ENCODE measurements at places on chromosomes 1 and 21.
A peak's percentile ranks its signal among the peaks of the same experiment; 100 is the strongest.

DNA sequence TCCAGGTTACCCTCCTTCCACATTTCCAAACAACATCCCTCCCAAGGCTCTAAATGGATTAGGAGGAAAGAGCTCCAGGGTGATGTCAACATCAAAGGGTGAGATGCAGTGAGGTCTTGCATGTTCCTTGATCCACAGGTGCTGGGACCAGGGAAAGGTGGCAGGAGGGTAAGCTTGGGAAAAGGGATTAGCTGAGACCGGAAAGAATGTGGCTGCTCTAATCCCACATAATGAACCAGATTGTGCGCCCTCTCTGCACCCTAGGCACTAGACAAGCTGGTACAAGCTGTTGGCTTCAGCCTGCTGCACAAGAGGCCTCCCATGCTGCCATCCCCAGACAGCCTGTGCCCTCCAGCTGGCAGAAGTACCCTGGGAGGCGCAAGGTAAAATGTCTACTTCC is 34.9 kb downstream of the PLXNA2 start:
- DNase-seq: no peak

DNA sequence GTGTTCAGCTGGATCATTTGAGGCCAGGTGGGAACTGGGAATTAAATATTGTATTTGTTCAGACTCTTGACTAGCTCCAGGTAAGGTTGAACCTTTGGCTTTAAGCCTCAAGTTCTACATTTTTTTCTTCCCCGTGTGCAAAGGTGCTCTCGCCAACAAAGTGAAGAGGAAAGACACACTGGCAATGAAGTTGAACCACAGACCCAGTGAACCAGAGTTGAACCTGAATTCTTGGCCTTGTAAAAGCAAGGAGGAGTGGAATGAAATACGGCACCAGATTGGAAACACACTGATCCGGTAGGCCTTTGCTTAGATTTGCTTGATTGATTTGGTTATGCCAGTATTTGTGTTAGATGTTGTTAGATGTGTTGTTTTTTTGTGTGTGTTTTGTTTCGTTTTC is 25.5 kb upstream of the RCC1 start:
- no peak for DNase-seq

GRCh38 chr1:15755021-15755645 is 3.5 kb upstream of the FBLIM1 start:
- no peak for DNase-seq

DNA sequence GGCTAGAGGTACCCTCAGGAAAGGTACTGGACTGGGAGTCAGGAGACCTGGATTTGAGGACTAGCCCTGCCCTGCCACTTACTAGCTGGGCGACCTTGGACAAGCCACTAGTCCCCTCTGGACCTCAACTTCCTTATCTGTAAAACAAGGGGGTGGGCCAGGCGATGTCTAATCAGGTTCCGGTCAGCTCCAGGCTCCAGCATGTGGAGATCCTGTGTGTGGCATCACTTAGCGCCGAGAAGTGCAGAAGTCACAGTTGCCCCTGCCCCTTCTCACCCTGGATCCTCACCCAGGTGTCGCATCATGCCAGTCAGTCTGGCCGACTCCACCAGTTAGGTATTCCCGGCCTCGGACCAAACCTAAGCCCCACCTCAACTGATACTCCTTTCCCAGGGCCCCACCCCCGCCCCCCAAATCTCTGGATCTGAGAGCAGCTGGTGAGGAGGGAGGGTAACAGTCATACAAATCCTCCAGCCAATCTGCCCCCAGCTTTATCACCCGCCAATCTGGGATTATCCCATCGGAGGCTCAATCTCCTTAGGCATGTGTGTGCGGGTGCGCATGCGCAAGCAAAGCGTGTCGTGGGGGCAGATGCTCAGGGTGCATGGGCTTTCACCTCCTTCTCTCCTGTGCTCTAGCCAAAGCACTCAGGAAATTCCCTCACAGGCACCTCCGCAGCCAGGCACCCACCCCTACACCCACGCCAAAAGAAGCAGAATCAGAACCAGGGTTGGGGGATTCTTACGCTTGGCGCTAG is 5.4 kb downstream of the CELF3 start:
- no peak for DNase-seq

DNA sequence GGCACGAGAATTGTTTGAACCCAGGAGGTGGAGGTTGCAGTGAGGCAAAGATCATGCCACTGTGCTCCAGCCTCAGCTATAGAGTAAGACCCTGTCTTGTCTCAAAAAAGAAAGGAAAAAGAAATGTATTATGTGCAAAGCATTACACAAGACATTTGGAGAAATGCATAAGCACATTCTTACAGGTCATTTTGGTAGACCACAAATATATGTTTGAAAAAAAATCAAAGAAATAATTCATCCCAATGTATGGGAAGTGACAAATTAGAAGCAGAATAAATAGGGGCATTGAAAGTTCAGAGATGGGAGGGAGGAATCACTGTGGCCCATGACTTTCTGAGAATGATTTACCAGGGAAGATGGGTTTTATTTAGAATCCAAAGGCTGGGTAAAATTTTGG is 283.5 kb upstream of the ADAMTS5 start:
- DNase-seq: no peak

DNA sequence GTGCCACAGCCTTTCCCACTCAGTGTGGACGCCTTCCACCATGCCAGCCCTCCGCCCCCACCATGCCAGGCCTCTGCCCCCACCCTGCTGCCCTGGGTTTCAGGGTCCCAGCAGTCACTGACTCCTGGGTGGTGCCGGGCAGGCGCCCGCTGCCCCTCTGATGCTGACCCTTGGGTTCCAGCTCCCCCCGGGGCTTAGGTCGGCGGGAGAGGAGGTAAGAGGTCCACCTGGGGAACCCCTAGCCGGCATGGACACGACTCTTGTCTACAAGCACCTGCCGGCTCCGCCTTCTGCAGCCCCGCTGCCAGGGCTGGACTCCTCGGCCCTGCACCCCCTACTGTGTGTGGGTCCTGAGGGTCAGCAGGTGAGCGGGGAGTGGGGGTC is 7.0 kb upstream of the PFKL start:
- no peak for DNase-seq

- DNase-seq: no peak
Measured at GRCh38 chr1:225449261-225449660, 21.4 kb upstream of the LBR start.

DNA sequence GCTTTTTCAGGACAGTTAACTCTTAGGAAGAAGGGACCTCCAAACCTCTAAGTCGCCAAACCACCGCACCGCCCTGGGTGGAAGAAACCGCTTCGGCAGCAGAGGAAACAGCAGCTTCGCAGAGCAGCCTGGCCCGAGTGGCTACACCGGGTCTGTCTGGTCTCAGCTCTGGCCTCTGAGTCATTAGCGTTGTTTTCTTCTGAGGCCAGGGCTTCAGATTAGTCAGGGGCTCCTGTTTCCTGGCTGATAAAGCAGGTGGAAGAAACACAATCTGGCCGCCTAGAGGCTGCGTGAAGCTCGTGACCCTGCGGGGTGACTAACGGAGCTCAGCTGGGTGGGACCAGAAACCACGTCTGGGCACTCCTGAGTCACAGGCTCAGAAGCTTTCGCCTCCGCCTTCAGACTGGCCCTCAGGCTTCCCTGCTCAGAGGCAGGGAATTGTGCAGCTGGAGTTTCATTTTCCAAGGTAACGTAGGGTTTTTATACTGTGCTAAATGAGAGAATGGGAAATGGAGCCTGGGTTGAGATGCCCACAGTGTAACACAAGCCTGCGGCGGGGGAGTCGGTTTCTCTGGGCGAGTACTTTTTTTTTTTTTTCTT is 44.9 kb downstream of the CHAF1B start:
- peak; percentile 98 for DNase-seq

DNA sequence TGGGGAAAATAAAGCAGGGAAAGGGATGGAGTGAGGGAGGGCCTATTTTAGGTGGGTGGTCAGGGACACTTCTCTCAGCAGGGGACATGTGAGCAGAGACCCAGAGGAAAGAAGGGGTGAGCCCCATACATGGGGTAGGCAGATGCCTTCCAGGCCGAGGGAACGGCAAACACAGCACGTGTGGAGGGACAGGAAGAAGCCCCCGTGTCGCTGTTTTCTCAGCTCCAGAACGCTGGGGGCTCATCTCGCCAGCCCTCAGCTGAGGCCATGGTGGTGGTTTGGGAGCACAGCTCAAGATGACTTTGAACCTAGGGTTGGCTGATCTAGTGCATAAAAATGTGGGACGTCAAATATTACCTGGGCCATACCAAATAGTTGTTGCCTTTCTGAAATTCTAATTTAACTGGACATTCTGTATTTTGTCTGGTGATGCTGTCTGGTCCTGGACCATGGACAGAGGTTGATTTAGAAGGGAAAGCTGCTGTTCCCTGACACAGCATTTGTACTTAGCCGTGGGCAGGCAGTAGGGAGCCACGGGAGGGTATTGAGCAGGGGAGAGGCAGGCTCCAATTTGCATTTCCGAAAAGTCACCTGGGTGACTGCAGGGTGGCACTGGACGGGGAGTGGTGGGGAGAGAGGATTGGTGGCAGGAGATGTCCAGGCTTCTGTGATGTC is 53.1 kb upstream of the RUNX3 start:
- no peak for DNase-seq

DNA sequence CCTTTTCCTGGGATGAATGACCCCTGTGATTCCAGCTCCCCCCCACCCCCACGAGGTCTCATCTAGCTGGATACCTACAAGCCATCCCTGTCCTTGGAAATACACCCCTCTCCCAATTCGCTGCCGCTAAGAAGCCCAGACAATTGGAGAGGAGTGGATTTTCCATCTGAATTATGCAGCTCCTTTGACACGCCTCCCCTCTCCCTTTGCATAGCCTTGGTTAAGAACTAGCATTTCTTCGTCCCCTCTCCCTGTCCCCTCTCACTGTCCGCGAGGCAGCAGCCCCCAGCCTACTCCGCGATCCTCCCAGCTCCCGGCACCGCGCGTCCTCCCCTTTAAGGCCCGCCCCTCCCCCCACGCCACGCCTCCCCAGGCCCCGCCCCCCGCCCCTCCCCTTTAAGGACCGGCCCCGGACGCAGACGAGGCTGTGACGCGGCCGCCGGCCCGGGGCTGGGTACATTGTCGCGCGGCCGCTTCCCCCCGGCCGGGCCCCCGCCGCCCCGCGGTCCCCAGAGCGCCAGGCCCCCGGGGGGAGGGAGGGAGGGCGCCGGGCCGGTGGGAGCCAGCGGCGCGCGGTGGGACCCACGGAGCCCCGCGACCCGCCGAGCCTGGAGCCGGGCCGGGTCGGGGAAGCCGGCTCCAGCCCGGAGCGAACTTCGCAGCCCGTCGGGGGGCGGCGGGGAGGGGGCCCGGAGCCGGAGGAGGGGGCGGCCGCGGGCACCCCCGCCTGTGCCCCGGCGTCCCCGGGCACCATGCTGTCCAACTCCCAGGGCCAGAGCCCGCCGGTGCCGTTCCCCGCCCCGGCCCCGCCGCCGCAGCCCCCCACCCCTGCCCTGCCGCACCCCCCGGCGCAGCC is at the start of gene MAPKAPK2:
MAPKAPK2 (plus strand) TSS at position 428 of the 856 bp plus-strand sequence; CDS start at position 753, 325 bp downstream.
- DNase-seq: no peak

GRCh38 chr1:156113282-156113950 is 1.1 kb upstream of the LMNA start:
- no peak for DNase-seq

GRCh38 chr1:41662061-41662764 is 177.7 kb upstream of the EDN2 start:
- DNase-seq: no peak

DNA sequence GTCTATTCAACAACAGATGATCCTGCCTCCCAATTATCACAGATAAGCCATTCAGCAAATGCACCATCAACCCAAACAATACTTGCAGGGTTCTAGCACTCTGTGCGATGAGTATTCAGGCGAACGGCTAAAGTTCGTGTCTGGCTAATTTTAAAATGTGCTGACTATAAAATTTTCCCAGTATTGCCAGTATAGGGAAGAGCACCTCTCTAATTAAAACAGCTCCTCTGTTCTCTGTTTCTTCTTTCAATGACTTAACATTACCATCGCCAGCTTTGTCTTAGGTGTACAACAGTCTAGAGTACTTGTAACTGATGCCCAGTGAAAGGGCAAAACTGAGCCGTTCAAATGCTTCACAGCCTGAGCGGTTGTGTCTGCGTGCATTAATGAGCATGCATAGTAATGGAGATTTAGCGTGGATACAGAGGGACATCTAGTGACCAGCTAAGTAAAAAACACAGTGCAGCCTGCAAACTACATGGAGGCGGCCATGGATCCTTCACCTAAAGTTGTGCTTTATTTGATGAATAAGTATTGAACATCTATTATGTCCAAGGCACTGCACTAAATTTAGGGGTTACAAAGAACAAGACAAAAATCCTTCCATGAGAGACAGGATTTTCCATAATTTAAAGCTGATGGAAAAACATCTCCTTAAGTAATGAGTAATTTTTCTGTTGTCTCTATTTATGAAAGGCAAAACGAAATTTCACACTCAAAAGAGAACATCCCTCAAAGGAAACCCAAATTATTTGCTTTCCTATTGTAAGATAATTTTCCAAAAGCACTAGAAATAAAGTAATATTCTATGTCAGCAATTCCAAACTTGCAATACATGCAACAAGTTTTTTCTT is 120.0 kb downstream of the SETD4 start:
- no peak for DNase-seq

DNA sequence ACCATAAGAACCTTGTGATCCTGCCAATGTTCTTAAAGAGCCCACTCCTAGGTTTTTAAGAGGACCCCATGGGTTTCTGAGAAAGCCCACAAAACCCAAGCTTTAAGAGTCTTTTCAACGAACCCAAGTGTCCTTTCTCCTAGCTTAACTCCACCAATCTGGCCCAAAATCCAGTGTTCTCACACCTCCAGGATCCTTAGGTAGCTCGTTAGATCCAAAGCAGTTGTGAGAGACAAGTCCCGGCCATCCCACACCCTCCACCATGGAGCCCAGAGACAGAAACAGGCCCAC is 1.7 kb downstream of the DENND4B start:
- no peak for DNase-seq

DNA sequence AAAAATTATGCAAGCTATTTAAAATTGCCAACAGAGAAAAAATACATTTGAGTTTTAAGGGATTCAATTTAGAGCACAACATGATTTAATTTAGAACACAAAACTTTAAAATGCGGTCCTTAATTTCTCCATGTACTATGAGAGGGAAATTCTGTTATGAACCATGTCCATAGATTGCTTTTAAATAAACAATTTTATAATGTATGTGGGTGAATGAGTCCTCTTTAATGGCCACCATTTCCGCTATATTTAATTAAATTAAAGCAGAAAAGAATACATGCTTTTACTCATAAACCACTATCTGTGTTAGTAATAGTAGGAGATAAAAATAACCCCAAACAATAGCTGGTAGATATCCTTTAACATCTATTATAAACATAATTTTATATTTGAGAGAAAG is 914.6 kb downstream of the LTN1 start:
- DNase-seq: no peak

DNA sequence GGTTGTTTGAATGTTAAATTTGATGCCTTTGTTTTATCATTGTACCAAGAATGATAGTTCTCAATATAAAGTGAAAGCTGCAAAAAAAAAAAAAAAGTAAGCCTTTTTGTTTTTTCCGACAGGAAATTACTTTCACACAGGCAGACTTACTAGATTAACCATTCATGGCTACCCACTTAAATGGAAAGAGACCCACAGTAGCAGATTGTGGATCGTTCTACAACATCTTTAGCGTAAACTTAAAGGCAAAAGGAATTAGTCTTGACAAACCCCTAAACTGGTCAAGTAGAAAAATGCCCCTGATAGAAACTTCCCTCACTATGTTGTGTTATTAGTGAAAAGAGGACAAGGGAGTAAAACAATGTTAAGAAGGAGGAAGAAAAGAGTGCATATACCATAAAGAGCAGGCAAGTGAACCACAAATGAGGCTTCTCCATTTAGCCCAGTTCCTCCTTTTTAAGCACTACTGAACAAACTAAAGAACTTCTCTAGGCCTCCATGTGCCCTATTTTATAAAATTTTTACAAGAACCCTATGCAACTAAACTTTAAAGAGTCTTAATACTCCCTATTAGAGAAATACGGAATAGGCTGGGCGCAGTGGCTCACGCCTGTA is 1560.3 kb downstream of the MRPL39 start:
- no peak for DNase-seq

Measured in HS-27A (cell line).